ENCODE measurements at places on chromosomes 2 and 18. TPM values are rescaled to one million over a fixed set of nuclear protein-coding genes. Genes with fewer than 3 reads are reported as not detected.

Gene ATOH8
- total RNA-seq = 0.47 TPM

Gene CNOT11
- total RNA-seq = 67.7 TPM

DNA sequence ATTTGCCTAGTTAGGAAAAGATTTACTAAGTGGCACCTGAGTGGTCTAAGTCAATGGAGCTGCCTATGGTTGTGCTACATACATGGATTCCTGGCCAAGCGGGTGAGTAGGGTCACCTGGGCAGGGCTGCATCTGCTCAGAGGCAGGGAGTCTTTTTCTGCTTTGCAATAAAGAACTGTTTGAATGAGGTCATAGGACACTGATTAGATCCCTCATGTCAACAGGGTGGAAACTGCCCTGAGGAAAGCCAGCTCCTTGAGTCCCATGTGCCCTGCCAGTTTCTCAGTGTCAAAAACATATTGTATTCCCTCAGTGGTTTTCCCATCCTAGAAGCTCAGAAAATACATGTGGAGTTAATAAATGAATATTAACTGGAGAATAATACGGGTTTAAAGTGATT lies 4.6 kb downstream of the LAMA3 start:
- H3K4me1 ChIP-seq = peaks cover 28% of the 10 kb centered on the region
- H3K36me3 ChIP-seq = peaks cover 22% of the 10 kb centered on the region
- no peak overlapping the region for H3K4me3 ChIP-seq

DNA sequence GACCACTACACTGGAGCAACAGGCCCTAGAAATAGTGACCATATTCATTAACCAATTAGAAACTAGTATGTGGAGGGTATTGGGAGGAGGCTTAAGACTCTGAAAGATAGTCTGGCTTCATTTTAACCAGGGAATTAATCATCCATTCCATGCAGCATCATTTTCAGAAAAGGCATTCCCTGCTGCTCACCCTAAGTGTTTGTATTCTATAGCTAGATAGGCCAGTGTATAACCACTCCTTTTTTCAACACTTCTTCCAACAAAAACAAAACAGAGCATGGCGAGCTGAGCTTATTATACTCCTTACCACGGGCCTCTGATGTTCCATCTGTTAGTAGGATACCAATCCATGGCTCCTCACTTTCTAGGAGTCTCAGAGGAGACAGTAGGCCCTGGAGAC lies 112.0 kb upstream of the PKDCC start:
- H3K27me3 ChIP-seq = no peaks in the 10 kb centered on the region
- peaks cover 4% of the 10 kb centered on the region for H3K36me3 ChIP-seq
- peaks cover 56% of the 10 kb centered on the region for H3K4me1 ChIP-seq
- no peak overlapping the region for H3K27ac ChIP-seq
- no peak for DNase-seq

DNA sequence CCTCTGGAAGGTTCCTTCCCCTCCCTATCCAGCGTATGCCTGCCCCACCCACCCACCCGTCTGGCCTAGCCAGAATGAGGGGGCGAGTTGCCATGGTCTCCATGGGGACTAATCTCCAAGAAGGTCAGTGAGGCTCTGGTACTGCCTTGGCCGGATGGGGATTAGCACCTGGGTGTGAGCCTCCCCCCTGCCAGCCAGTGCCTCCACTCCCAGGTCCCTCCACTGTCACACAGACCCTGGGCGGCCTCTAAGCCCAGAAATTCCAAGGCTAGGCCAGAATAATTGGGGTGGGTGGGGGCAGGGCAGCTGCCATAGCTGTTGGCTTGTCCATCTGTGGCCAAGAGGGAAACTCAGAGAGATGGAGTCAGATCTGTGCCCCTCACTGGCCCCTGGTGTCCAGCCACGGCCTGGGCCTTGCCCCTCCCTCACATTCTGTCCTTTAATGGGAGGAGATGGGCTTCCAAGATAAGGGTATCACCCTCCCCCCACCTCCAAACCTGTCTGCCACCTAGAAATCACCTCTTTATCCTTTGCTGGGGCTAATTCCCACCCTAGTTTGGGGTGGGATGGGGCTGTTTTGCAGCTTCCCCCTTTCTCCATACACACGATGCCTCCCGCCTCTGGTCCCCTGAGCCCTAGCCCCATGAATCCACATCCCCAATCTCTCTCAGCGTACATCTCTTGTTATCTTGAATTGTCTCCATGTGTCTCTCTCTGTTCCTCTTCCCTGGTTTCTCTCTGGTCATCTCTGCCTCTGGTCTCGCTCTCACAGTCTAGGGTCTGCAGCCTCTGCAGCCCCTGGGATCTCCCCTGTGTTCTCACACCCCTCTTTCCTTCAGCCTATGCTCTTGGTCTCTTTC lies 6.0 kb upstream of the CRYBA2 start:
- H3K4me3 ChIP-seq = no peak overlapping the region
- H3K27ac ChIP-seq = no peak overlapping the region
- DNase-seq = no peak
- H3K4me1 ChIP-seq = peaks cover 40% of the 10 kb centered on the region
- peaks cover 24% of the 10 kb centered on the region for H3K36me3 ChIP-seq
- H3K27me3 ChIP-seq = peaks cover 73% of the 10 kb centered on the region

GRCh38 chr2:163812926-163813520 lies 77.2 kb upstream of the FIGN start:
- peaks cover 8% of the 10 kb centered on the region for H3K4me1 ChIP-seq
- no peak for DNase-seq
- H3K36me3 ChIP-seq = no peaks in the 10 kb centered on the region
- H3K4me3 ChIP-seq = no peak overlapping the region
- H3K27me3 ChIP-seq = no peaks in the 10 kb centered on the region

Data from Calu3 (cell line).